Ascending aorta (tissue), 2 donors: ENCODE measurements at places on chromosomes 5 and 9.

- no peak for DNase-seq
- no peaks in the 10 kb centered on the region for H3K4me1 ChIP-seq
- no peaks in the 10 kb centered on the region for H3K27me3 ChIP-seq
Observed at GRCh38 chr5:113250341-113250953, 184.3 kb downstream of the TSSK1B start.

DNA sequence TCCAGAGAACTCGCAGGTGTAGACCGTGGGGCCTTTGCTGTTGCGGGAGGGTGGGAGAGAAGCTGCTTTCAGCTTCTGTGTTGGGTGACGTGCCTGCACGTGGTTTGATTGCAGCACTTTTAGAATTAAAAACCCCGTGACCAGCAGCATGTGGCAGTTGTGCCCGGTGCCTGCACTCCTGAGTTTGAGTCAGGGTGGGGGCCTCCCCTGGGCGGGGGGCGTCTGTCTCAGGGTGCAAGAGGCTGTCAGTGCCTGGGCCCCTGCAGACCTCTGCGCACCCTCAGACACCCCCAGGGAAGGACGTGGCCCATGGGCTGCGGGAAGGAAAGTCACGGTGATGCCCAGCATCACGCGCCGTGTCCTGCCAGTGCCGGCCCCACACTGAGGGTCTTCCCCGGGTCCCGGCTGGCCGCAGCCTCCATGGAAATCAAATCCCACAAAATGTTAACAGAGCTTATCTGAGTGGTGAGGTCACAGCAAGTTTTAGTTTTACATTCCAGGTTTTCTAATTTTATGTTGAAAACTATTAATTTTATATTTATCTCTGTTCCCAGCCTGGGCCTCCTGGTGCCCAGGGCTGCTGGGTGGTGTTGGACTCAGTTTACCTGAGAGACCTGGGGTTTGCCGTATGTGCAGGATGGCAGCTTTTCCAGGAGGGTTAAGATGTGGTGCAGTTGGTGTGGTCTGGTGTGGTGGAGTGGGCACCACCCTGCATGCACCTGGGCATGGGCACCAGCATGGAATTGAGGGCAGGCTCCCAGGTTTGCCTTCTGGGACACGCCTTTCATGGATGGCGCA is 33.3 kb downstream of the AHRR start:
- no peaks in the 10 kb centered on the region for H3K4me1 ChIP-seq
- no peaks in the 10 kb centered on the region for H3K27me3 ChIP-seq
- DNase-seq: no peak

DNA sequence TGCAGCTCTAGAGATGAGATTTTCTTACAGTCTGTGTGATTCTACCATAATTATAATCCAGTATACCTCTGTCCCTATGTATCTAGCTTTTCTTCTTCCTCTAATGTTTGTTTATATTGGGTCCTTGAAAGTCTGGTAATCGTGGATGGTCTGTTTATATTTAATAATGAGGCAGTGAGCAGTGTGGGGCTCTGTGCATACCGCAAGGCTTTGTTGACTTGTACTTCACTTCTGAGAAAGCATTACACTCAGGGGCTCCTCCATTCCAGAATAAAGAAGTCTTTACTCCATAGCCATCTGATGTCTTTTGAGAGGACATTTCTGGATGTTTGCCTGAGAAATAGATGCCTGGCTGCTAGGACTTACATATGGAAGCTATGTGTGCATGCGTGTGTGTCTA is 4.5 kb upstream of the MPDZ start:
- DNase-seq: no peak
- peaks cover 2% of the 10 kb centered on the region for H3K4me1 ChIP-seq
- H3K27me3 ChIP-seq: no peaks in the 10 kb centered on the region

- no peak overlapping the region for H3K27ac ChIP-seq
- no peaks in the 10 kb centered on the region for H3K27me3 ChIP-seq
- no peaks in the 10 kb centered on the region for H3K36me3 ChIP-seq
- no peak overlapping the region for H3K4me3 ChIP-seq
Observed at GRCh38 chr5:66223637-66224036, 79.5 kb downstream of the SREK1 start.

DNA sequence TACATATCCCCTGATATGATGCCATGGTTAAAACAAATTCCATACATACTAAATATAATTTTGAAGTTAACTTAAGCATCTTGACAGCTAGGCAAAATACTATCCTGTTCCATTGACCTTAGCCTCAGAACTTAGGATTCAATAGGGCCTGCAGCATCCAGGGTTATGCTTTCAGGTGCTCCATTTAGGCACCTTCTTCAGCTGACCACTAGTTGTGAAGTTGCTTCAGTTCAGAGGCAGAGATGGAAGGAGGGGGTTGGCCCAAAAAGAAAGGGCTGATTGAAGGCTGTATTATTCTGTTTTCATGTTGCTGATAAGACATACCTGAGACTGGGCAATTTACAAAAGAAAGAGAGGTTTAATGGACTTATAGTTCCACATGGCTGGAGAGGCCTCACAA is 7.0 kb upstream of the NREP start:
- no peak overlapping the region for H3K27ac ChIP-seq
- no peak overlapping the region for H3K4me3 ChIP-seq
- no peaks in the 10 kb centered on the region for H3K27me3 ChIP-seq
- H3K36me3 ChIP-seq: no peaks in the 10 kb centered on the region
- no peaks in the 10 kb centered on the region for H3K4me1 ChIP-seq

DNA sequence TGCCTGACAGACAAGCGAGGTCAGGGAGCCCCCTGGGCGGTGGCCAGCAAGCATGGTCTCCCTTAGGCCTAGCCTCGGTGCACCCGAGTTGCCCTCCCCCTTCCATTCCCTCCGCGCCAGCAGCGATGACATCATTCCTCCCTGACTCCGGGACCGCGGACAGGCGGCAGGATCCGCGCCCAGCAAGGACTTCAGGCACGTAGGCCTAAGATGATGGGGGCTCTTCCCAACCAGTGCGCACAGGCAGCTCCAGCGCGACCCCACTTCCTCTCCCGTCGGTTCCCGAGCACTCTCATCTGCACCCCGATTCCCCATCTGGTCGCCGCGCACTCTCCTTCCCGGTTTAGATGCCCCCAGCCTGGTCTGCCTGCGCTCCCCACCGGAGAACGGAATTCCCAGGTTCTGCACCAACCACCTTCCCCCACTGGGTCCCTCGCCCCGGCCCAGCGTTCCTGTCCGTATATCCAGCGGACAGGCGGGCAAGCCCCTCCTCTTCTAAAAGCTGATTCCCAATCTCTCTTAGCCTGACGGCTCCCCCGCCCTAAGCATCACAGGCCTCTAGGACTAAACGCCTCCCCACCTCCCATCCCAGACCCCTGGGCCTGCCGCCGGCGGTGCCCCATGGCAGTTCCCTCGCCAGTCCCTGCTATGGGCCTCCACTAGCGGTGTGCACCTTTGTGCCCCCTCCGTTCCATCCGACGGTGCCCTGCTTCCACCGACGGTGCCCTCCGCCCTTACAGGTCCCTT is 931 bp downstream of the FAM219A start:
- DNase-seq: peak; percentile 80
- peak overlapping the region; percentile 76 for H3K27ac ChIP-seq
- H3K4me1 ChIP-seq: no peaks in the 10 kb centered on the region

DNA sequence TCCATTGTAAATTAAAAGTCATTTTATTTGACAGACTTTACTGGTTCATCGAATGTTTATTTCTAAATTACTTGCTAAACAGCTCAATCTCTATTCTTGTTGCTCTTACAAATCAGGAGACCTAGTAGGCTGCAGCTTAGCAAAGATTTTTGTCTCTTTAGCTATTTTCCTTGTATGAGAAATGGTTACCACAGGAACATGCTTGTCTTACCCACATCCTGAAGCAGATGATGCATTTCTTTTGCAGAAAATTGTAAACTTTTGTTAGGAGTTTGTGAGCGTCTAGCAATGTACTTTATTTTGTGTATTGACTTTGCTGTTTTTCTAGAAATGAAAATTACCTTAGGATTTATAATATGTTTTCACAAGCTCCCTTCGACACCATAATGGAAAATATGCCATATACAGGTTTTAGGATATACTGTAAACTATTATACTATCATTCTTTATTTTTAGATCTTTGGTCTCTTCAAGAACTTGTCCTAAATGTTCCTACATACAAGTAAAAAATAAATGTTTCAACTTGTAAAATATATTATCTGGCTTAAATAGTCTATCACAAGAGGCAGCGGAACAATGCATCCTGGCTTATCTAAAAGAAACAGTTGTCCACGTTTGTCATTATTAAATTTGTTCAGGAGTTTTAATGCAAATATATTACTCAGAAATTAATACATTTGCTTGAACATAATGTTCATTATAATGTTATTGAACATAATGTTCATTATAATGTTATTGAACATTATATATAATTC is 54.1 kb downstream of the SPEF2 start:
- H3K36me3 ChIP-seq: no peaks in the 10 kb centered on the region
- no peak overlapping the region for H3K4me3 ChIP-seq
- DNase-seq: no peak
- H3K27me3 ChIP-seq: no peaks in the 10 kb centered on the region

- no peak for DNase-seq
- no peak overlapping the region for H3K4me3 ChIP-seq
- no peaks in the 10 kb centered on the region for H3K4me1 ChIP-seq
- no peaks in the 10 kb centered on the region for H3K27me3 ChIP-seq
- no peaks in the 10 kb centered on the region for H3K36me3 ChIP-seq
Observed at GRCh38 chr9:130980526-130980925, 28.4 kb upstream of the LAMC3 start.

- DNase-seq: no peak
- no peak overlapping the region for H3K4me3 ChIP-seq
Observed at GRCh38 chr5:31911291-31912265, 262.5 kb downstream of the GOLPH3 start.

- peaks cover 37% of the 10 kb centered on the region for H3K4me1 ChIP-seq
- no peaks in the 10 kb centered on the region for H3K36me3 ChIP-seq
- H3K27me3 ChIP-seq: no peaks in the 10 kb centered on the region
- no peak for DNase-seq
- no peak overlapping the region for H3K4me3 ChIP-seq
Observed at GRCh38 chr9:114203410-114204140, 48.2 kb downstream of the COL27A1 start.

- H3K27me3 ChIP-seq: no peaks in the 10 kb centered on the region
- no peaks in the 10 kb centered on the region for H3K4me1 ChIP-seq
- DNase-seq: no peak
- H3K4me3 ChIP-seq: peak overlapping the region; percentile 2
- no peaks in the 10 kb centered on the region for H3K36me3 ChIP-seq
Observed at GRCh38 chr5:151449297-151449696, 1.9 kb downstream of the SLC36A1 start.

DNA sequence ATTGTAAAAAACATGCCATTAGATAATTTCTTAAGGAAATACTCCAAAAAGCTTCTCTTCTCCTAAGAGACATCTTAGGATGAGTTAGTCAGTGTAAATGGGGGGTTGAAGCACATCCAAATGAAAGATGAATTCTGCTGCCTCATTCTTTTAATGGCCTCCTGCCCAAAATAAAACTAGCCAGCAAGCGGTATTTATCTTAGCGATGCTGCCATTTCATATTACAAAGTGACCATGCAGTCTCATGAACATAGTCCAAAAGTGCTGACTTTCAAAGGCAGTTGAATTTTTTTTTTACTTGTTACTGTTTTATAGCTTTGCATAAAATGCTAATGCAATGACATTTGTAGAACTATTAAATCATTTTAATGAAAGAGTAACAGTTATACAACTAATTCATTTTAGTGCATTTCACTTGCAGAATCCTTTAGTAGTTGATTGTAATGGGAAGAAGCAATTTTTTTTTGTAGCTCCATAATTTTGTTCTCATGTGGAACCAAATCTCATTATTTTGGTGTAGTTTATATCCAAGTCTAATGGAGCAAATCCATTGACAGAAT is 151.5 kb downstream of the CAVIN4 start:
- no peaks in the 10 kb centered on the region for H3K27me3 ChIP-seq
- no peaks in the 10 kb centered on the region for H3K4me1 ChIP-seq
- H3K36me3 ChIP-seq: no peaks in the 10 kb centered on the region
- H3K4me3 ChIP-seq: no peak overlapping the region
- no peak for DNase-seq

GRCh38 chr5:38371596-38371995 is 113.2 kb downstream of the EGFLAM start:
- H3K27me3 ChIP-seq: no peaks in the 10 kb centered on the region
- DNase-seq: no peak

- no peak overlapping the region for H3K27ac ChIP-seq
- no peaks in the 10 kb centered on the region for H3K27me3 ChIP-seq
- DNase-seq: no peak
- no peaks in the 10 kb centered on the region for H3K36me3 ChIP-seq
- no peak overlapping the region for H3K4me3 ChIP-seq
- no peaks in the 10 kb centered on the region for H3K4me1 ChIP-seq
Observed at GRCh38 chr5:42036379-42036778, 111.3 kb downstream of the FBXO4 start.

DNA sequence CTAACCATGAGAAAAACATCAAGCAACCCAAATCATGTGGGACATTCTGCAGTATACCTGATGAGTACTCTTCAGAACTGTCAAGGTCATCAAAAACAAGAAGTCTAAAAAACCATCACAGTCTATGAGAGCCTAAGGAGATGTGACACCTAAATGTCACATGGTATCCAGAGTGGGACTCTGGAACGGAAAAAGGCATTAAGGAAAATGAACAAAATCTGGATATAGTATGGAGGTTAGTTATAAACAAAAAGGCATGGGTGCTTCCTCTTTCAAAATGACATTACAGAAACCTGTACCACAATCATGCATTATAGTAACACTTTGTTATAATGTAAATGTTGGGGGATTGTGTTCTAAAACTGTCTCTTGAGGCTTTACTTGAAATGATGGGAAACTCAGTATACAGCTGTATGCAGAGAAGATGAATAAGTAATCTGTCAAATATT is 47.4 kb downstream of the PRKACG start:
- H3K27me3 ChIP-seq: no peaks in the 10 kb centered on the region
- no peaks in the 10 kb centered on the region for H3K4me1 ChIP-seq
- H3K4me3 ChIP-seq: no peak overlapping the region
- DNase-seq: no peak
- H3K36me3 ChIP-seq: no peaks in the 10 kb centered on the region
- no peak overlapping the region for H3K27ac ChIP-seq

GRCh38 chr5:133977161-133977787 is 8.8 kb upstream of the C5orf15 start:
- H3K27me3 ChIP-seq: no peaks in the 10 kb centered on the region
- no peak overlapping the region for H3K27ac ChIP-seq
- H3K4me3 ChIP-seq: no peak overlapping the region
- DNase-seq: no peak

- H3K4me1 ChIP-seq: no peaks in the 10 kb centered on the region
- no peak for DNase-seq
- no peaks in the 10 kb centered on the region for H3K27me3 ChIP-seq
- H3K27ac ChIP-seq: no peak overlapping the region
- no peak overlapping the region for H3K4me3 ChIP-seq
- H3K36me3 ChIP-seq: peaks cover 6% of the 10 kb centered on the region
Observed at GRCh38 chr5:180326989-180327565, 26.1 kb downstream of the GFPT2 start.

GRCh38 chr5:168528521-168529373 is at the start of gene FBLL1:
Gene FBLL1 (plus strand): TSS chr5:168529305. CDS start chr5:168529505, 200 bp downstream.
- H3K36me3 ChIP-seq: no peaks in the 10 kb centered on the region
- no peaks in the 10 kb centered on the region for H3K4me1 ChIP-seq
- peak within 1 kb of the TSS; percentile 39 for H3K4me3 ChIP-seq
- H3K27me3 ChIP-seq: peaks cover 4% of the 10 kb centered on the region
- no peak for DNase-seq
- H3K27ac ChIP-seq: no peak within 1 kb of the TSS

- no peak overlapping the region for H3K4me3 ChIP-seq
- H3K27me3 ChIP-seq: no peaks in the 10 kb centered on the region
- DNase-seq: no peak
- no peaks in the 10 kb centered on the region for H3K4me1 ChIP-seq
- no peak overlapping the region for H3K27ac ChIP-seq
- peaks cover 64% of the 10 kb centered on the region for H3K36me3 ChIP-seq
Observed at GRCh38 chr5:5473226-5473625, 50.7 kb downstream of the ICE1 start.
